ENCODE measurements at places on chromosomes 7 and 10. TPM values are rescaled to one million over a fixed set of nuclear protein-coding genes. Genes with fewer than 3 reads are reported as not detected.

The SPDYE11 gene
- not detected for total RNA-seq

The MLXIPL gene
- total RNA-seq: not detected

The CFAP46 gene
- total RNA-seq: 1.5 TPM

The KCNH2 gene
- total RNA-seq: 0.22 TPM

The ZNF479 gene
- not detected for total RNA-seq
